ENCODE measurements at places on chromosomes 2 and 18.

DNA sequence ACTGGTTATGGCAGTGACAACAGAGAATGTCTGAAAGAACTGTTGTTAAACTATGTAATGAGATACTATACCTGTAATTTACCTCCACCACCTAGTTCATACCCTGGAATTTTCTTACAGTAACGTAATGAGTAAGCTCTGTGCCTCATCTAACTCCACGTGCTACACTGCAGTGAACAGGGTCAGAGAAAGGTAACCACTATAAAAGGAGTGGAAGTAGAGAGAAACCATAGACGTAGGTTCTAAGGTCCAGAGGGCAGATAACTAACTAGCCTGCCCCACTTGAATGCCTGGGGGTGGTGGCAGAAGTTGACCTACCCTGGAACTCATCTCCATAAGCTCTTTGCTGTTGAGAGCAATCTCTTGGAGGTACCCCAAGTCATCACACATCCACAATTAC lies 32.0 kb upstream of the B4GALT6 start:
- DNase-seq: no peak

- DNase-seq: no peak
Observed at GRCh38 chr2:105057005-105057404, 19.1 kb downstream of the MRPS9 start.

- DNase-seq: no peak
Observed at GRCh38 chr2:135962366-135963123, 22.9 kb downstream of the DARS1 start.

GRCh38 chr2:85889627-85890281 lies 964 bp upstream of the ST3GAL5 start:
- no peak for DNase-seq

DNA sequence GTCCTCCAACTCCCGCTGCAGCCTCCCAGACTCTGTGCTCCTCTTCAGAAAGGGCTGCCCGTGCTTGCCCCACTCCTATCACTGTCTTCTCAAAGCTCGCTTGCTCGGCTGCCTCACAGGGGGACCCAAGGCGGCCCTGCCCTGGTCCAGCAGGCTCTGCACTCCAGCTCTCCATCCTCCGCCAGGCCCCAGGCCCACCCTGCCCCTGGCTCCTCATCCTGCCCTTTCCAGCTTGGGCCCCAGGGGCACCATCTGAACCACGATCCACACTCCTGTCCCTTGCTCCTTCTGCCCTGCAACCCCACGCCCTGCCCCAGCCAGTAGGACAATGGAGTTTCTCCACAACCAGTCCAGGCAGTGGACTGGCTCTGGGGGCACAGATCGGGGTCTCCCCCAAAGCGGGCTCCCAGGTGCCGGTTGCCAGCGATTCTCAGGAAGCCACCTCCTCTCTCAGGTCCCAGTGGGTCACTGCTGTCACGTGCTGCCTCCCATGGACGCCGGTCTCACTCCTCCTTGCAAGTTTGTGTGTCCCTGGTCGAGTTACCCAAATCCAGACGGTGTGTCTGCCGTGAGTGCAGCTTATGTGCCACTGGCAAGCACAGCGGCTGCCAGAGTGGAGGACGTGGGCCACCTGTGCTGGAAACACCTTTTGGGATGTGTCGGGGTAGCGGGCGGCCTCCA lies 238.5 kb downstream of the HDAC4 start:
- DNase-seq: no peak

DNA sequence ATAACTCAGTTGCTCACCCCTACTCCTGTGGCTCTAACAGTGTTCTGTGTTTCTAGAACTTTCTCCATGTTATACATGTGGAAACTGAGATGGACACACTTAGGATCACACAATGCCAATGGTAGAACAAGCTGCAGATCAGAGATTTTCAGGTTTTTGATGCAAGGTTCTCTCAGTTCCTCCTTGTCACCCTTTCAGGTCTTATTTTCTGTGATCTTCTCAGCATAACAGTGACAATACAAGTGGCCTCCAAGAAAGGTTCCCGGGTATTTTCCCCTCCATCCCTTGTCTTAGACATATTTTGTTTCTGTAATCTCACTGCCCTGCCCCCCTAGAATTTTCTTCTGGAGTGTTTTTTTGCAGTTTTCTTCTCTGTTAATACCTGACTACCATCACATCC lies 6.2 kb upstream of the MGAT5 start:
- no peak for DNase-seq

DNA sequence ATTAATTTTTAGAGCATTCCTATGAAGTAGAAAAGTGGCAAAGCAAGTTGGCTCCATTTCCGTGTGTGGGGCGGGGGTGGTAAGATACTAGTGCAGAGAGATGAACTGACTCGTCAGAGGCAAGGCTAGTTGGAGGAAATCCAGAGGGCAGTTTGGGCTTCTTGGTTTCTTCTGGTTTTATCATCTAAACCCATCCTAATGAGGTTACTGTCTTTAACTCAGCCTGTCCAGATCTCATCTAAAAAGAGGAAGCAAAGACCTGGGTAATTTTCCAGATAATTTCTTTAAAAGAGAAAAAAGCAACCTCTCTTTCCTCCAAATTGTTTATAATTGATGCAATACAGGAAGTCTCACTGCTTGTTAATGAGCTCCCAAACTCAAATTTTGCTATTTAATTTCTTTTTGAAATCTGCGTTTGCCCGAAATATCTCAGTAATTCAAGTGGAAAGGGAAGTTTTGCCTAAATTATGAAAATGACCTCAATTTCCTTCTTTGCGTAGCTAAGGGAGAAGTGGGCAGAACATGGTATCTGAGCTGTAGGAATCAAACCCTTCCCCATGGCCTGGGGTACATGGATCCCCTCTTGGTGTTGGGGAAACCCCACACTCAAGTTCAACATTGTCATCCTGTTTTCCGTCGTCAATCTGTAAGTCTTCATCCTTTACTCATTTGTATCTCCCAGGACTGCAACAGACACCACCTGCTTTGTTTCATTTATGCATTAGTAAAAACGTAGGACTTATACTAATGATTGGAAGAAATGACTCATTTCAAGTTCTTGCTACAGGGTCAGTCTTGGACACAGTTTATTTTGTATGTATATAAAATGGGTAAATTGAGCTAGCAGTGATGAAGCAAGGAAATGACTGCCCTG lies 89.1 kb upstream of the KLF7 start:
- no peak for DNase-seq

- DNase-seq: no peak
Observed at GRCh38 chr2:118865106-118865505, 17.7 kb upstream of the EN1 start.

DNA sequence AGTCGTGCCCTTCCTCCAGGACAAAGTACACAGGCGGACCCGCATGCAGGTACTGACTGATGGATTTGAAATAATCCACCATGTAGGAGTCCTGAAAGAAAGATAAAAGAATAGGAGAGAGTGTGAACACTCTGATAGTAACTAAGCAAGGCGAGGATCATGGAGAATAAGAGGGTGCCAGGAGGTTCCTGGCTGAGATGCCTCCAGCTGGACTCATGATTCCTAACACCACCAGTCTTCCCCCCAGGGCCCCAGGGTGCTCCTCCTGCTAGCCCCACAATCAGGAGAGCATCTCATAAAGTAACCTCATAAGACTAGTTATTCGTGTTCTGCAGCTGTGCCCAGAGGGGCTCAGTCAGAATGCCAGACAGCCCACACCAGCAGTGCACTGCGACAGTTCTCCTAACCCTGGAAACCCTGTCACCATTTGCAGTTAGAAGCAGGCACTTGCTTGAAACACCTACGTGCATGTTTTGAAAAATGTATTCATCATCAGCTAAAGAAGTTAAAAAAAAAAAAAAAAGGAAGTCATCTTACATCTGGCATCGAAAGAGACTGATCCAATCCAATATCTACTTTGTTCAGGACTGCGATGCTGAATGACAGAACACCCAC lies 36.7 kb downstream of the RMC1 start:
- DNase-seq: no peak

DNA sequence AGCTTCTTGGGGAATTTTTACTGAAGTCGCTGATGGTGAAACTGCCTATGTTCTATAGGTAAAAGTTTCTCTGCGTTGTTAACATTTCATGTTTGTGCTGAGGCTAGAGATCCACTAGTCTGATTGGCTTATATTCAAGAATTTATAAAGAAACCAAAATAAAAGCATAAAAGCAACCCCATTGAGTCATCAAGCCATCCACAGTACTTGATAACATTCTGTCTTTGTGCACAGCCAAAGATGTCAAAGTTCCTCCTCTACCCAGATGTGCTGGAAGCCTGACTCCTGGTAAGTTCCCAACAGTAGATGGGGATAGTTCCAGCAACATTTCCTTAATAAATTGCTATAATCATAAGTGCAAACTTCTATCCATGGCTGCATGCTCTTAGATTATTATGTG lies 107.8 kb downstream of the TANC1 start:
- DNase-seq: no peak

DNA sequence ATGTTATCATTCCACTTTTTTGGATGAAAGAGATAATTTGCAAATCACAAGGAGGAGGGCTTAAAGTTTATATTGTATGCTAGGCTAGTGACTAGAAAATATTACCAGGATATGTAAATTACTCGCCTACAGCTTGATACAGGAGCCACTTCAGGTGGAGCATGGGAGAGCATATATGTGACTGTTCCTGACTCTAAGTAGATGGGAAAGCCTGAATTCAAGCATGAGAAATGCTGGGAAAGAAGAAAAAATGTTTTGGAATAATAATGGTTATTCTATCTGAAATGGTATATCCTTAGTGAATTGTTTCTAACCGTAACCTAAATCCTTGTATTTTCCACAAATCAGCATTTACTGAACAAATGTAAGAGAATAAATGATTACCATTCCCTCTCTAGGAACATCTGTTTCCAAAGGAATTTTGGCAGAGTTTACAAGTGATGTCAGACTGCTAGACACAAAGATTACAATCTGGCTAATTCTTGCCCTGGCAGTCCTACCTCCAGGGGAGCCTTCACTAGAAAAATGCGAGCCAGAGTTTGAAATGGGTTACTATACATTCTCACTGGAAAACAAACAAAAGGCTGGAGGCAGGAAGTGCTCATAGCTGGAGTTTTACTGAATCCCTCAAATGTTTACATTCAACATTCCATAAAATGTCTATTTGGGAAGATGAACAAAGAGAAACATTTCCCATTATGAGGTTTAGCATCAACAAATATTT lies 129.4 kb upstream of the MAPRE2 start:
- DNase-seq: no peak

DNA sequence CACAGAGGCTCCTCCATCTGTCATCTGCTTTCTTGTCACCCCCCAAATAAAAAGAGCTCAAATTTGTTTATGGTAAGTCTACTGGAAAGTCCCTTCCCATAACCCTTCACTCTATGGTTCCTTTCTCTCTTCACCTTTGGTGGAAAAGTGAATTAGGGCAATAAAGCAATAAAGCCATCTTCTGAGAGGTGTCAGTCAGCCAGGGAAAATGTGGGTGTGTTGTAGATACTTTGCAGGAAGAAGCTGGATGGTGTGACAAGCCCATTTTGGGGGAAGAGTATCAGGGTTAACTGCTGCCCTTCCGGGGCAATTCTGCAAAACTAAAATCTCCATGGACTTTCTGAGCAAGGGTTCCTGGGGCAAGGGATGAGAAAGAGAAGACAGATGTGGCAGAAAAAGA lies 197.9 kb downstream of the SH3BP4 start:
- DNase-seq: no peak

GRCh38 chr18:56248610-56249235 lies 389.7 kb downstream of the TXNL1 start:
- DNase-seq: no peak

- DNase-seq: no peak
Observed at GRCh38 chr2:124877141-124877577, 852.1 kb downstream of the CNTNAP5 start.
